Eye (tissue), 1 donor: ENCODE measurements at places on chromosomes 7 and 10.

DNA sequence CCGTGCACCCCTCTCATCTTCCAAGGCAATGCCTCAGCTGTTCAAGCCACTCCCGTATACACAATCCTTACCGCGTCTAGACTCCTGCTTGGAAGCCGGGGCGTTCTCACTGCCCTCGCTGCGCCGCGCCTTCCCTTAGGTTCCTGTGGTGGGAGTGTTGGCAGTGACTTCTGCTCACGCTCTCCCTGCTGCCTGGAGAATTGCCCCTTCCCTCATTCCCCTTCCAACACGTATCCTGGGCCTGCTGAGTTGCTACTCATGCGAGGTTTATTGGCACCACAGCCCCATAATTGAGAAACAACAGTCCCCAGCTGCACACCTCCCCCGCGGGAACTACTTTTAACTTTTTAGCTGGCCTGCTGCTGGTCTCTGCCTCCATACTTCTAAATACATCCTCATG, 31.9 kb downstream of the RBM17 start:
- DNase-seq = no peak

GRCh38 chr7:37439653-37440026, 9.0 kb downstream of the ELMO1 start:
- DNase-seq = no peak

GRCh38 chr10:71632896-71633600, 86.5 kb downstream of the C10orf105 start:
- DNase-seq = no peak

- no peak for DNase-seq
Measured at GRCh38 chr7:73954181-73954580, 73.8 kb upstream of the ELN start.

DNA sequence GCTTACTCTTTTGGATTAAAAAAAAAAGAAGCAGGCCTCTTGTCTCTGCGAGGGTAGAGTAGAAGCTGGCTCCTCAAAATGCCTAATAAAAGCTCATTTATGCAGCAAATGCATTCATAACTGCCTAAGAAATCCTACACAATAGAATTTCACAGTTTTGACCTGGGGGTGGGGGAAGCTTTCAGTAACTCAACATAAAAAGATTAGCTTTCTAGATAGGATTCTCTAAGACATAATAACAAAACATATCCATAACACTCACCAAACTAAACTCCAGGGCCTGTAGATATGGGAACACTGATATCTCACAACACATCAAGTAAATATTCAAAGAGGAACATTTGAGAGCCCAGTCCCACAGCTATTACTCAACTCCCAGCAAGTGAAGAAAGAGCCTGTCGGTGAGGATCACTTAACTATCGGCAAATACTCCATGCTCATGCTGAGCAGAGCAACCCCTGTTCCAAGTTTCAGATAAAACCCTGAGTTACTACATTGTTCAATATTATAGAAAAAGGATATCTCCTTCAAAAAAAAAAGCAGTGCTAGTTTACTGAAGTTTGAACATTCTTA, 88.1 kb downstream of the COBL start:
- DNase-seq = no peak

DNA sequence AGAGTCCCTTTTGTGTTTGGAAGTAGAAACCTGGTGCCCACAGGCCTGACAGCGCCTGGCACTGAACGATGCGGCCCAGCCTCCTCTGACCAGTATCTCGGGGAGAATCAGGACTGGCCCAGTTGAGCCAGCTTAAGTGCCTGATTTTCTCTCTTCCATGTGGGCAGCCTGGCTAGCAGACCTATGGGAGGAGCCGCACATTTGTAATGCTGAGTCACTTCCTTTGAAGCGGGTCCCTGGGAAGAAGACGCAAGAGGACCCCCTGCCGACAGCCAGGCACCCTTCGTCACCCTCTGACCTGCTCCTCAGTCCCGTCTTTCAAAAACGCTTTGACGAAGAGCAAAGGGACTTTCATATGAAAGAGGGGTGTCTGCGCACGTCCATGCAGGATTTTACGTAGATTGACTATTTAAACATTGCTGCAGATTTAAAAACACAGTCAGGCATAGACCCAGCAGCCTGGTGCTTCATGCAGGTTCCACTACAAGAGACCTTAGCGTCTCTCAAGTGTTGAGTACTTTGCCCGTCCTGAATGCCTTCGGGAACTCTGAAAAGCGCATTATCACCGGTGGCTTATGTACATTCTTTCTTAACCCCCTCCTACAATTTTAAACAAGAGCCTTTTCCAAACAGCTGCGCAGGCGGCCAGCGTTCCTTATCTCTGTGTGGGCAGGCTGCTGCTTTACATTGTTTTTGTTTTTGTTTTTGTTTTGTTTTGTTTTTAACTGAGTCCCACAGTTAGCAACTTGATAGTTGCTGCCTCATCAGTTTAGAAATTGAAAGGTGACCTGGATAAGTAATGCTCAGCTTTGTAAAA, 36.5 kb upstream of the AP5Z1 start:
- peak; percentile 44 for DNase-seq

DNA sequence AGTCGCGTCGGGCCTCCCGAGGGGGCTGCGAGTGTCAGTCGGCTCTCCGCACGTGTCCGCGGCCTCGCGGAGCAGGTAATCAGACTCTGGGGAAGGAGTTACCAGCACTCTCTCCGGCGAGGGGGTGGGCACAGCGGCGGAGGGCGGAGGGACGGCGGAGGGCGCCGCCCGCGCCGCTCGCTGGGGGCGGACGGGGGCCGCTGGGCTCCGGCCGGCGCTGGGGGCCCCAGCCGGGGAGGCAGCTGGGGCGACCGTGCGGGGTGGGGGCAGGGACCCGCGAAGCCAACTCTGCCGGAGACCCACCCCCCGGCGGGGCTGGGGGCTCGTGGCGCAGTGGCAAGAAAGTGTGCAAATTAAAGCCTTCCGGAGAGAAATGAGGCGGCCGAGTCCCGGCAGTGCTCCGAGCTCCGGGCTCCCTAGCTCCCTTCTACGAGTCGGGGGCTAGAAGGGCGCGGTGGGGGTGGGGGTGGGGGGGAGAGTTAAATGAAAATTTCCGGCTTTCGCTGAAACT, at the start of gene CDK6:
Gene CDK6 (minus strand): TSS at position 85 of the 511 bp plus-strand sequence. CDS start 3,250 bp downstream, outside the sequence.
- DNase-seq = peak; percentile 81

DNA sequence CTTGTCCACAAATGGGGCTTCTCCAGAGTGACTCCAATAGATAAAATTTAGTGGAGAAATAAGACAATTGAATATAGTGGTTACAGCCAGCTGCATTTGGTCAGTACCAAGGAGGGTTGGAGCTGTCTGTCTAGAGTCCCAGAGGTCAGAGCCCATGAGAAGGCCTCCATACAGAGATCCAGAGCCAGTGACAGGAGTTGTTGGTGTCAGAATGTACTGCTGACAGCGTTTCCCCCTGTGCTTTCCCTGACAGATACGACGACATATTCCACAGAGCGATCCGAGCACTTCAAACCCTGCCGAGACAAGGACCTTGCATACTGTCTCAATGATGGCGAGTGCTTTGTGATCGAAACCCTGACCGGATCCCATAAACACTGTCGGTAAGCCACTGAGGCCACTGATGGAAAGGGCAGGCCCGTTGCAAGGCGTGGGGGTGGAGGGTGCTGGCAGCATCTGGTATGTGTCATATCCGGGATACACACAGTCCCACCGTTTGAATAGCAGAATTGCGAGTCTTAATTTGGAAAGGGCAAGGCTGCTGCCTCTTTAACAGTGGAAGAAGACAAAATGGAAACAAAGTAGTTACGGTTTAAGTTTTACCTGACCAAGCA, 483.6 kb downstream of the NRG3 start:
- no peak for DNase-seq

DNA sequence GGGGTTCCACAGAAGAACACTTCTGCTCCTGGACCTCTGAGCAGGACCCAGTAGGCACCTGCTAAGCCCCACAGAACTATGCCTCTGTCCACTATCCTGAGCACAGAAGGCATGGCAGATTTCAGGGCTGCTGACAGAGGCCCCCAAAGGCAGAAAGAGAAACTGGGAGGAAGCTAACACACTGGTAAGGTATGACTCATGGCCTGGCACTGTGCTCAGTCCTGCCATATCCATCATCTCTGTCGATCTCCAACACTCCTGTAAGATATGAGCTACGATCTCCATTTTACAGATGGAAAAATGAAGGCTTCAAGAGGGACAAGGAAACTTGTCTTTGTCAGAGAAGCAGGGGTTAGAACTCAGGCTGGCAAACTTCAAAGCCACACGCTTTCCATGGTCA, 62.2 kb downstream of the GRID1 start:
- DNase-seq = no peak

GRCh38 chr10:114810926-114811325, 10.7 kb upstream of the FHIP2A start:
- DNase-seq = no peak

DNA sequence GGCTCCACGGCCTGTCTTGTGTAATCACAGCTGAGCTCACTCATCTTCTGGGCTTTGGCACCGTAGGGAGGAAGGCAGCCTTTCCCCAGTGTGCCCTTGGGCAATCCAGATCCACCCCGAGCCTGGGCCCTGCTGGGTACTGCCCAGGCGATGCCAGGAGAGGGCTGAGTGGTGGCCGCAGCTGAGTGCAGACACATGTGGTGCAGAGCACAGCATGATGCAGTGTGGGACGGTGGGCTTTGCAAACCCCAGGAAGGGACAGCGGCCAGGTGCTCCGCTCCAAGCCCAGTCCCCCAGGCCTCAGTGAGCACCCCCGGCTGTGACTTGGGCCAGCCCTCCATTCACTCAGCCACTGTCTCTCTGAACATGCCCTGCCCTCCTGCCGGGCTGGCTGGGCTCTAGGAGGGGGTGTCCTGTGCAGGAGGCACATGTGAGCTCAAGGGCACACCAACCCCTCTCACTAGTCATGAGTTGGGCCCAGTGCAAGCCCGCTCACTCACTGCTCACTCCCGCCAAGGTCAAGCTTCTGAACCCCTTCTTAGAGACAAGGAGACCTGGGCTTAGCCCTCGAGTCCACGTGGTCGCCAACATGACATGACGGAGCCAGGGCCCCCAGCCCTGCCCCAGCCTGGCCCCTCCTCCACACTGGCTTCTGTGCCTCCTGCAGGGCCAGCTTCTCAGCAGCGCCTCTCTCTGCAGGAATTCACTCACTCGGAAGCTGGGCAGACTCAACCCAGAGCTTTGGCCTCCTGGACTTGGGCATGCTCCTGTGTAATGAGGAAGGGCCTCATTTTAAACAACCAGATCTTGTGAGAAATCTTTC, 77.5 kb upstream of the INSIG1 start:
- no peak for DNase-seq

GRCh38 chr7:70947181-70947580, 184.8 kb upstream of the GALNT17 start:
- no peak for DNase-seq

- DNase-seq = peak; percentile 79
Measured at GRCh38 chr10:28722065-28722803, 44.9 kb downstream of the BAMBI start.

DNA sequence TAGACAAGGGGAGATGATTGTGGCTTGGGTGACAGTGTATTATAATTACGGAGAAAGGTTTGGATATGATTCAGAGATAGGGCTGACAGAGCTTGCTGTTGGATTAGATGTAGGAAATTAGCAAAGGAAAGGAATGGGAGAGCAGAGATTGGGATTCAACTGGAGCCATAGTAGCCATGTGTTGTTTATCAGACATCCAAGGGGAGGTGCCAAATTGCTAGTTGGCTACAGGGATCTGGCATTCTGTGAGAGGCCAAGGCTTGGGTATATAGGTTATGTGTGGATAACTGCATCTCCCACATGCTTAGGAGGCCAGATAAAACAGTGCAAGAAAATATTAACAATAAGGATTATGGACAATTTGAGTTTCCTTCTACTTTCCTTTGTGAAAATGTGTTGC, 34.9 kb downstream of the CSGALNACT2 start:
- no peak for DNase-seq

GRCh38 chr7:157699357-157700013, 362.7 kb downstream of the DNAJB6 start:
- no peak for DNase-seq

DNA sequence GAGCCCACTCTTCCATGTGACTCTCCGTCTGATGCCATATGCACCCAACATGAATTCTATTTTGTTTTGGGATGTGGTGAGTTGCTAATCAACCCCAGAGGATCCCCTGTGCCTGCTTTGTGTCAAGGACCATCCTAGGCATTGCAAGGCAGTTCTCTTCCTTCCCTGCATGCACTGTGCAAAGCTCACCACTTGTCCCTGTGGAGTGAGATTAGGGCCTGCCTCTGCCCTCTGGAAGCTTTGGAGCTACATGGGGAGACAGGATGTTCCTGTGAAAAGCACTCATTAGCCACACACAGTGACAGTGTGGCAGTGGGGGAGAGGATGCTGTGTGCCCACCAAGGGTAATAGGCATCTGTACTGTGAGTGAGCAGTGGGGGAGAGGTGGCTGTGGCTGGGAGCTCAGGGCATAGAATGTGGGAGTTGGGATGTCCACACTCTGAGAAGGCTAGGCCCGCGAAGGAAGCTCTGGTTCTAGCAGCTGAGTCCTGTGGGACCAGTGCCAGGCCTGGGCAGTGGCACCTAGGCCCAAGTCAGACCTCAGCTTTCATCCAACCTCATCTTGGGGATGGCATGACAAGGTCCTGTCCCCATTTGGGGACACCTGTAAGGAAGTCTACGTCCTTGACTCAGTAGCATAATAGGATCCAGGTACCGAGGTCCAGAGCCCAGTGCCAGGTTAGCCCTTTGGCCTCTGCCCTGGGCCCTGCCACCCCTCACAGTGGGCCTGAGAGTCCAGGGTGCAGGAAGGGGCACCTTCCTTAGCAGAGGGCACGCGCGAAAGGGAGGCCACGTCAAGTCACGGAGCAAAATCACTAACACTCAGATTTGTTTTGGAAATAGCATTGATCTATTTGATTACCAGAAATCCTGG, 6.6 kb downstream of the ADRA2A start:
- no peak for DNase-seq

DNA sequence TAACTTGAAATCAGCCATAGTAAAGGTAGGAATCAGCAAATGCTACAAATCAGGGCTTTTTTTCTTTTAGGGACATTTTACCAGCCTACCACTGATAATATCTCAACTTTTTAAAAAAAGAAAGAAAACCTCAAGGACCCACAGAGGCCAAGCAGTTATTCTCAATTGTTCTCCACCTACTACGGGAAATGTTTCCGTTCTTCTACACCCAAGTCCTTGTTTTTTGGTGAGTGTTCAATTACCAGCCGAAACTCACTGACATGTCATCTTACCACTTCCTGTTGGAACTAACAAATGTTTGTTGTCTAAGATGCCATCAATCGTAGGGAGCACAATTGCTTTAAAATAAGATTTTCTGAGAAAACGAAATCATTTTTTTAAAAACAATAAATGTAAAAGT, 50.2 kb upstream of the CDK1 start:
- DNase-seq = no peak

GRCh38 chr7:26567266-26567665, 275.6 kb downstream of the SNX10 start:
- no peak for DNase-seq

GRCh38 chr7:116780966-116781365, 81.4 kb upstream of the CAPZA2 start:
- DNase-seq = no peak

DNA sequence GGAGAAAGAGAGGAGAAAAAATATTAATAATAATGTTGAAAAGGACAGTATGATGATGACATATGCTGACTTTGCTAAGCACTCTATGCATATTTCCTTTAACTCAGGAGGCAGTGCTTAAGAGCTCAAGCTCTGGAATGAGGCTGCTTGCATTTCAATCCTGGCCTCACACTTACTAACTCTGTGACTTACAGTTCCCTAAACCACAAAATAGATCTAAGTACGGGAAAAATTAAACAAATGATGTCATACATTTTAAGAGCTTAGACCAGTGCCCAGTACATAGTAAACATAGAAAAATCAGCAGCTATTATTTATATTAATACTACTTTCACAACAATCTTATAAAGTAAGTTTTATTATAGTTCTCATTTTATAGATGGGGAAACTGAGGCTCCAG, 61.3 kb downstream of the GFRA1 start:
- peak; percentile 42 for DNase-seq

- DNase-seq = no peak
Measured at GRCh38 chr7:48298779-48299178, 127.5 kb downstream of the ABCA13 start.
